ENCODE measurements at places on chromosomes 6 and 20.

DNA sequence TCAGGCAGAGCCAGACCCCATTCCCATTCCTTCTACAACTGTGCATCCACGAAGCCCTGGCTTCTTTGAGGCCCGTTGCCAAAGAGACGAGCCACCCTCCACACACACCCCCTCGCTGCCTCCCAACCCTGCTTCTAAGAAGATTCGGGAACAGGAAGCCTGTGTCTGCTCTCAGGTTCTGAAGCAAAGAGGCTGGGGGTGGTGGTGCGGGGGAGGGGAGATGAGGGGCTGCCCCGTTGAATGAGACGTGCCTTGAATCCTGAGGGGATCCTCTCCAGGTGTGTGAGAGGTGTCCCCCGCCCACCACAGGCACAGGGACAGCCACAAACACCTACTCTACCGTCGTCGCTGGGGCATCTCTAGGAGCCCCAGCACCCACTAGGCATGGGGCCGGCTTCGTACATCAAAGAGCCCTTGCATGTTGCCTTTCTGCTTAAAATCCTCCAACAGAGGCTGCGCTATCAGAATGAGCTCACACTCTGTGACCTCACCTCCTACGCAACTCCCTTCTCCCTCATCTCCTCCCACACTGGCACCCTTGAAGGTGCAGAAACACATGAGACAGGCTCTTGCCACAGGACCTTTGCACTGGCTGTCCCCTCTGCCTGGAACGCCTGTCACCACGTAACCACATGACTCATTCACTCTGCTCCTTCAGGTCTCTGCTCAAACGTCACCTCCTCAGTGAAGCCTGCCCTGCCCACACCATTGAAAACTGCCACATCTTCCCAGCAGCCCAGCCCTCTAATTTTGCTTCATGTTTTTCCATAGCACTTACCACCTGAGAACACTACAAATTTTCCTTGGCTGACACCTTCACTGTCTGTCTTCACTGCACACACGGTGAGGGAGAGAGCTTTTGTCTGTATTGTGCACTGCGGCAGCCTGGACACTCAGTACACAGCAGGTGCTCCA lies 58.5 kb downstream of the PREX1 start:
- no peak for DNase-seq

DNA sequence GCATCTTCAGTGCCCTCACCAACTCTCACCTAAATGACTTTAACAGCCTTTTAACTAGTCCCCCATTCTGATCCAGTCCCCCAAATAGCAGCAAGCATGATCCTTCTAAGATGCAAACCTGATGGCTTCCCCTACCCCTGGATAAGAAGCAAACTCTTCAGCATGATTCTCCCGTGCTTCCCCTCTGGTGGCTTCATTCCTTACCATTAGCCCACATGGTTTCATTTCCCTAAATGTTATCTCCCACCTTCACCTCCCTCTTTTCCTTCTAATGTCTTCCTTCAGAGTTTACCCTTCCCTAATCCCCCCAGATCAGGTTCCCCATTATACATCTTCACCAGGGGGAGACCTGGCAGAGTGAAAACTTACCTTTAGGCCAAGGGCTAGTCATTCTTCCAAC lies 4.0 kb upstream of the RAB5IF start:
- DNase-seq = no peak

GRCh38 chr6:157798851-157799250 lies 24.2 kb upstream of the SNX9 start:
- DNase-seq = no peak

DNA sequence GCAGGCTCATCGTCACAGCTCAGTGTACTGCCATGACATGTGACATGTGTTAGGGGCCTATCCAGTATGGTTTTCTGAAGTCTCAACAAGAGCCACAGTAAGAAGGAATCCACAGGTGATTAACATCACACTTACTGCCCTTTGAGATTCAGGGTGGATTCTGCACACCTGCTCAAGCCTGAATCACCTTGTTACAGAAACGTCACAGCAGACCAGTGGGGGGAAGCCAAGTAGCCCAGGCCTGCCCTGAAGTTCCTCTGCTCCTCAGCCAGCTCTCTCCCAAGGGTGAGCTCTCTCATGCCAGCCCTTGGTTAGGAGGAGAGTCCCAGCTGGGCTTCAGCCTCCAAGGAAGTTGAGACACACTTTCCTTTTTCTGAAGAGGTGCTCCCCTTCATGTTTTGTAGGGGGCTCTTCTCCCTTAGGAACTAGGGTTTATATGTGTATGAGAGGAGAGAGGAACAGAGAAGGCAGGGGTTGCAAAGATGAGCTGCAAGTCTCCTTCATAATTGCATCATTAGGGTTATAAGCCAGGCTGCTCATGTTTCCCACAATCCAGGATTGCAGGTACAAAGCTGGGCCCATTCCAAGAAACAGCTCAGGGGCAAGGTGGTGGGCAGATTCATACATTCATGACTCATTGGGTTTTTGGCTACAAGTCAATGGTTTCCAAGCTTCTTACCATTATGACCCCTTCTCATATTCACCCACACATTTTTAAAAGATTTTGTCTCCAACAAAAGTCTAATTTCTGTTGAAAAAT lies 11.6 kb downstream of the GSS start:
- no peak for DNase-seq

GRCh38 chr6:7025861-7026260 lies 81.9 kb upstream of the RREB1 start:
- no peak for DNase-seq

- DNase-seq = no peak
Measured at GRCh38 chr6:49772285-49772684, 14.8 kb downstream of the PGK2 start.

DNA sequence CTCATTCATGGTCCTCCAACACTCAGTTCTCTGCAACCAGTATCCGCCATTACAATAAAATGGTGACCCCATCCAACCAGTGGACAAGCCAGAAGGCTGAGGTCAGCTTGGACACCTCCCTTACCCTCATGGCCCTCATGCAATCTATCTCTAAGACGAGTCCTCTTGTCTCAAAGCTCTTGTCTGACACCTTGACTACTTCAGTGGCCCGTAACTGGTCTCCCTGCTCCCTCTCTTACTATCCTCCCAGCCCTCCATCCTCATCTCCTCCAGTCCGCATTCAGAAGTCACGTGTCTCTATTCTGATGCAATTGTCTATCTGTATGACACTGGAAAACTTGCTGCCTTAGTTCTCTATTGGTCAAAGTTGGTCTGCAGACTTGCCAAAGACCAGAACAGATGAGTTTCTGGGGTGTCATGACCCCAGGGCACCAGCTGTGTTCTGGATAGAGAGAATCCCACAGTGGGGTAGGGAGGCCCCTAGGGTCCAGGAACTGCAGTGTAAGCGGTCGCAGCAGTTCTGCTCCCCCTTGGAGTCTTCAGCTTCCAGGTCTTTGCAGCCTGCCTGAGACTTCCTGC lies 59.6 kb upstream of the RNF24 start:
- no peak for DNase-seq

DNA sequence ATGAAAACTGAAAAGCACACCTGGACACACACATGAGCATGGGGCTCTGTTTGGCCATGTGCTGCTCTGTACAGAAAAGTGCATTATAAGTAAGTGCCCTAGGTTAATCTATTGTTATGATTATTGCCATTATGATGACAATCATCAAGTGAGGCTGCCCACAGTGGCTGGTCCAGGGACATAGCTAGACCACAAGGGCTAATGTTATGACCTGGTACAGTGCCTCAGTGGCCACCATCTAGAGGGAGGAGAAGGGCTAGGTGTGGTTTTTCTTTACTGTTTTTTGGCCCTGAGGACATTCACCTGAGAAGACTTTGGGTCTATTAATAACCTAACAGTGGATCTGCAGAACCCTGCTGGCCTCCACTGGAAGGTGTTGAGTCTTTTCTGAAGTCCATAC lies 86.1 kb downstream of the GJA10 start:
- DNase-seq = no peak

DNA sequence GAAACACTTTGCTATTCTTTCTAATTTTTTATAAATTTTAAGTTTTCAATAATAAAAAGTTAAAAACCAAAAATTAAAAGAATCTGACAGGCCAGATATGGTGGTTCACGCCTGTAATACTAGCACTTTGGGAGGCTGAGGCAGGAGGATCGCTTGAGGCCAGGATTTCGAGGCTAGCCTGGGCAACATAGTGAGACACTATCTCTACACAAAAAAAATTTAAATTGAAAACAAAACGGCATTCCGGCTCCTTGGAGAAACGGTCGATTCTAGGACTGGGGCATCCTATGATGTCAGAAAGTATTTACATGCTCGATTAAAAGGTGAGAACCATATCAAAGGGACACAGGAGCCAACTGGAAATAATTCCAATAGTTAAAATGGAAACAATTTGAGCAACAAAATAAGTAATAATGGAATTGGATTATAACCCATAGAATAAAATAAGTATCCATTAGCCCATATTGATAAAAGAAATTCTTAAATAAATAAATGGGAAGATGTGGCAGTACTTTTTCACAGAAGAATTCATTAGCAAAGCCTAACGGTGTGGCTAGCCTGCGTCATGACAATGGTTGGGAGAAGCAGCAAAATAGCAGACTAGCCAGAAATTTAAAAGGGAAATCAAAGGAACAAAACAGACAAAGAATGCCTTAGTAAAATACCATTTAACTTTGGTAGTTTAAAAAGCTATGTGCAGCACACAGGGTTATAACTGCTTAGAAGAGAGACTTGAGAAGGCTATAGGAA lies 21.3 kb downstream of the HLA-E start:
- no peak for DNase-seq

DNA sequence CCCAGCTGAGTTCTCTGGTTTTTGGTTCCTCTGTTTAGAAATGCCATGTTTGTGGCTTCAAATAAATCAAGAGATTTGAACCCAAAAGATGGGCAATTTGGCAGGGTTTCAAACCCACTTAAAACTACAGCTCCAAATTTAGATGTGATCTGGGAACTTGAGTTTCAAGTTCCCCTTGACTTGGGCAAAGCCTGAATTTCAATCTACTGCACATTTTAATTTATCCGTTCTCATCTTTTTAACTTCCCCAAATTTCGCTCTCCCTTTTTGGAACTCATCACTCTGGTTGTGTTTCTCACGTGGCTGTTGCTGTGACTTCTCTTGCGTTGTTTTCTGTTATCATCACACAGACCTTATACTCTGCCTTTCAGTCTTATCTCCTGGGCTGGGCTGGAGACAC lies 230.9 kb downstream of the CDC5L start:
- no peak for DNase-seq

DNA sequence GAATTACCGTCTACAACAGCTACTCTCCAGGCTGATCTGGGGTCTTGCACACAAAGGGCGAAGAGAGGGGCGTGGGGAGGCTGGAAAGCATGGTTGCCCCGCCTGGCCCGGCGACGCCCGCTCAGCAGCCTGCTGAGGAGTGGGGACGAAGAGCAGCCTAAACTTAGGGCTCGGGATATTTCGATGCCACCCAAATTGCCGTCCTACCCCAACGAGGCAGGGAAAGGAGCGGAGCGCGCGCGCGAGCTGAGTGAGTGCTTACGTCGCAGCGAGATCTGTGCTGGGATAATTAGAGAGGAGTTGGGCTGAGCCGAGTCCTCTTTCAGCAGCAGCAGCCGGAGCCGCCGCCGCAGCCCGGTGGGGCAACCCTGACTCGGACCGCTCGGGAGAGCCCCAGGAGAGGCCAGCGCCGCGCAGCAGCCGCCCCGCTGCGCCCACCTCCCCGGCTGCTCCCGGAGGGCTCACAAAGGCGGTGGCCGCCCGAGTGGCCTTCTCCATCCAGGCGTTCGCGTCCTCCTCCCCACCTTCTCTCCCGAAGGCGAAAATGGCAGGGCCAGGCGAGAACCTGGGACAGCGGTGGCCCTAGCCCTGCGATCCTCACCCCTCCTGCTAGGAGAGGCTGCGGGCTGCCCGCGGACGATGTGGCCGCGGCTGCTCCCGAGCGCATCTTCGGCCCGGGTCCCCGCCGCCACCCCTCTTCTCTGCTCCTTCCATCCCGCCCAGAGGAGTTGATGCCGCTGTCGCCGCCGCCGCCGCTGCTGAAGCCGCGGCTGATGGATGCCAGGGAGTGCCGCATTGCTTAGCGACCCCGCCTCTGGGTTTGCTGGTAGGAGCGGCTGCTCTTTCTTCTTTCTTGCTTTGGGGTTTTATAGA lies at the start of gene CLVS2:
TSS of gene CLVS2 (plus strand) at position 315 of the 873 bp plus-strand sequence. CDS start 1,543 bp downstream, outside the sequence.
- DNase-seq = no peak

- DNase-seq = no peak
Measured at GRCh38 chr20:46129955-46130481, 11.9 kb downstream of the CD40 start.

- no peak for DNase-seq
Measured at GRCh38 chr6:30167101-30167500, 3.8 kb downstream of the TRIM15 start.

GRCh38 chr20:57622579-57623381 lies 2.6 kb upstream of the ZBP1 start:
- peak; percentile 37 for DNase-seq

DNA sequence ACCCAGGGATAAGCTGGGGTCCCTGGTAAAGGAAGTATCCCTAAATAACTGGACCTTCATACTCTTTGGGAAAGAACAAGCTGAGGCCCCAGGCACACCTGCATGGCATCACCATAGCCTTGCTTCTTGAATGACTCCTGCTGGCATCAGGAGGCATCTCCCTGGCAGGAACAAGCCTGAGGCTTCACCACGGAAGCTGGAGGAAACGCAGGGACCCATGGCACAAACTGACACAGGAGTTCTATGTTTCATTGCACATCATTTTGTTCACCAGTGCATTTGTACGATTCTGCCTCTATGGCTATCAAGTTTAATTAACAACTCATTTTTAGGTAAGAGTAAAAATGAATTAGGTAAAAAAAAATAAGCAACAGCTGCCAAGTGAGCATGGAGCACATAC lies 619 bp upstream of the PDE7B start:
- no peak for DNase-seq

All from AML-193 (cell line).